ENCODE measurements at places on chromosomes 11 and 22.

DNA sequence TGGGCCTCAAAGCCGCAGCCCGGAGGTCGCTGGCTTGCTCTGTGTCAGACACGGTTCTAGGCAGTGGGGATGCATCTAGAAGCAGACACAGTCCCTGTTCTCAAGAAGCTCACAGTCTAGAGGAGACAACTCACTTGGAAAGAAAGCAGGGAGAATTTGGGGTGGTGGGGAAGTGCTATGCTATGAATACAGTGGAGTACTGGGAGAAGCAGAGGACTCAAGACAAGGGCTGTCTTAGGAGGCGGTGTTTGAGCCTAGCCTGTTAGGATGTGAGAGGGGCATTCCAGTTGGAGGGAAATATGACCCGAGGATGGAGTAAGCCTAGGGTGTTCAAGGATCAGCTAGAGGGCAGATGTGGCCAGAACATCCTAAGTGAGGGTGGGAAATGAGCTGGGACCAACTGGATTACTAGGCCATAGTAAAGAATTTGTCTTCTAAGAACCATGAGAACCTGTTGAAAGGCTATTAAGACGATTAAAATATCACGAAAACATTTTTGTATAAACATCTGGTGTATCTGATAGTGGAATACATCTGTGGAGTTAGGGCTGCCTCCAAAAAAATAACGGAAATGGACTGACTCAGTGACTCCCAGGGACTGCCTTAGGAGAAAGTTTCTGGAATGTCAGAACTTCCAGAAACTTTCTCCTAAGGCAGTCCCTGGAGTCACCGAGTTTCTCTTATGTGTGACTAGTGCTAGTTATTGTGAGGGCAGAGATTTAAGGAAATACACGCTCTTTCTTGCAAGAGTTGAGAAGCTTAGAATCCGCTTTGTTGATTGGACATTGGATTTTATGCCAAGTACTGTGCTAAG is 1.1 kb upstream of the PITPNB start:
- DNase-seq, result peak; percentile 29

DNA sequence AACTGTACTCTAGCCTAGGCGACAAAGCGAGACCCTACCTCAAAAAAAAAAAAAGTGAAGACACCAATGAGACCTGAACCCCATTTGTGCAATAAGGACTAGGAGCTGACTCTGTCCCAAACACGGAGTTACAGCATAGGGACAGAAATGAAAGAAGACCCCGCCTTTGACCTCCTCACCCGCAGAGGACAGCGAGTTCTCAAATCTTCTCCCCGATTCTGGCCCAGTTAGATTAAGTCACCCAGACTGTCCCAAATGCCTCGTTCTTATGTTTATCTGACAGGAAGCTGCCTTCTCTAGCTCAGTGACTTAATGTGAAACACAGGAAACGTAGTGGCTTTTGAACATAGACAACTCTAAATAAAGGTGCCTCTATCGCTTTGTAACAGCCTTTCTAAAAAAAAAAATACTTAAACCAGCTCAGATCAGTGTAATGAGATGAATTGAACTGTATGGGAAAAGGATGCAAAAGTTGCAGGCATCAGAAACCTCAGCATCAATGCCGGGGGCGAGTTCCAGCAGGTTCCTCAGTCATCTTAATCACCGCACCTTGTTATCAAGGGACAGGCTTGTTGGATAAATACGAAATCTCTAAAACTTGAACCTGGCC is 10.6 kb downstream of the MYH9 start:
- DNase-seq, result no peak

DNA sequence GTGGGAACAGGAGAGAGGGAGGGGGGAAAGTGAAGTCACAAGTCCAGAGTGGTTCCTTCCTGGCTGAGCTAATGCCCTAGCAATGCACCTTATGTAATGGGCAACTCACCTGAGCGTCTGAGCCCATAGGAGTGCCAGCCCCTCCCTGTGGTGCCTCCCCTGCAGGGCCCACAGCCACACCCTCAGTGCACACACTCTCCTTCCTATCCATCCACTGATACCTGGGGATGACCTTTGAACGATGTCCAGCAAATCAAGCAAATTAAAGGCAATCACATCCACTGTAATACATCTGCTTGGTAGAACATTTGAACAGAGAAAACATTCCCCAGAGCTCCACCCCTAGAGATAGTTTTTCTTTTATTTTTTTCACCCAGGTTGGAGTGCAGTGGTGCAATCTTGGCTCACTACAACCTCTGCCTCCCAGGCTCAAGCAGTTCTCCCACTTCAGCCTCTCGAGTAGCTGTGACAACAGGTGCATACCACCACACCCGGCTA is 19.6 kb upstream of the MICAL2 start:
- DNase-seq, result no peak

DNA sequence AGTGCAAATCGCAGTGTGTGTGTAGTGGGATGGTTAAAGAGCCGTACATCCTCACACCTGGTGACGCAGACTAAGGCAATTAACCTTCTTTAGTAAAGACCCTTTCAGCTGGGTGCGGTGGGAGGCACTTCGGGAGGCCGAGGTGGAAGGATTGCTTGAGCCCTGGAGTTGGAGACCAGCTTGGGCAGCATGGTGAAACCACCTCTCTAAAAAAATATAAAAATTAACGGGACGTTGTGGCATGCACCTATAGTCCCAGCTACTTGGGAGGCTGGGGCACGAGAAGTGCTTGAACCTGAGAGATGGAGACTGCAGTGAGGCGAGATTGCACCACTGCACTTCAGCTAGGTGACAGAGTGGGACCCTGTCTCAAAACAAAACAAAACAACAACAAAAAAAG is 31.5 kb downstream of the ZBTB16 start:
- no peak for DNase-seq

DNA sequence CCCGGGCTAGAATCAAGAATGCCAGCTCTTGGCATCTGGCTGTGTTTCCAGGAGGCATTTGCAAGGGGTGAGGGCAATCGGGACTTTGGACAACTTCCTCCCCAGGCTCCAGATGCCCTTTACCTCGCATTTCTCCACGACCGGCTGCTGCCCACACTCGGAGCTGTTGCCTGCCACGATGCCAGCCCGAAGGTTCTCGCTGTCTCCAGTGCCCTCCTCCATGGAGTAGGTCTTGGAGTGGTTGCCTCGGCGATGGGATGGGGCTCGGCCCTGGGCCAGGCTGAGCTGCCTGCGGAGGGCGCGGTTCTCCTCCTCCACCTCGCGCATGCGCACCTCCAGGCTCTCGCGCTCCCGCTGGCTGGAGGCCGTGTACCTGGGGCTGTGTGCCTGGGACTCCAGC is 270.0 kb downstream of the LARGE1 start:
- DNase-seq, result no peak

DNA sequence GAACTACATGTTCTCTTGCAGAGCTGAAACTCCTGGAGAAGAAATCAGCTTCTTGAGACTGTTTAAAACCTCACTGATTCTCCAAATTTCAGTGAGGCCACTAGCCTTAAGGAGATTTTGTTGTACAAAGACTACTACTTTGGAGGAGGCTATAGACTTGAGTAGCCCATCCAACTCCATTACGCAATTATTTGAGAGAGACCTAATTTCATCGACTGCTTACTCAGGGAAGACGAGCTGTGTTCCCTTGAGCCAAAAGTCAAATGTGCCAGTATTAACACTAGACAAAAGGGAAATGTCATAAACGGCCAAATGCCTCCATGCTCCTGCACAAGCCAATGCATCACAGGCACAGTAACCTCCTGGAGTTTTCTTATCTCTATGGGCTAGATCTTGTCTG is 182.8 kb upstream of the SESN3 start:
- no peak for DNase-seq

DNA sequence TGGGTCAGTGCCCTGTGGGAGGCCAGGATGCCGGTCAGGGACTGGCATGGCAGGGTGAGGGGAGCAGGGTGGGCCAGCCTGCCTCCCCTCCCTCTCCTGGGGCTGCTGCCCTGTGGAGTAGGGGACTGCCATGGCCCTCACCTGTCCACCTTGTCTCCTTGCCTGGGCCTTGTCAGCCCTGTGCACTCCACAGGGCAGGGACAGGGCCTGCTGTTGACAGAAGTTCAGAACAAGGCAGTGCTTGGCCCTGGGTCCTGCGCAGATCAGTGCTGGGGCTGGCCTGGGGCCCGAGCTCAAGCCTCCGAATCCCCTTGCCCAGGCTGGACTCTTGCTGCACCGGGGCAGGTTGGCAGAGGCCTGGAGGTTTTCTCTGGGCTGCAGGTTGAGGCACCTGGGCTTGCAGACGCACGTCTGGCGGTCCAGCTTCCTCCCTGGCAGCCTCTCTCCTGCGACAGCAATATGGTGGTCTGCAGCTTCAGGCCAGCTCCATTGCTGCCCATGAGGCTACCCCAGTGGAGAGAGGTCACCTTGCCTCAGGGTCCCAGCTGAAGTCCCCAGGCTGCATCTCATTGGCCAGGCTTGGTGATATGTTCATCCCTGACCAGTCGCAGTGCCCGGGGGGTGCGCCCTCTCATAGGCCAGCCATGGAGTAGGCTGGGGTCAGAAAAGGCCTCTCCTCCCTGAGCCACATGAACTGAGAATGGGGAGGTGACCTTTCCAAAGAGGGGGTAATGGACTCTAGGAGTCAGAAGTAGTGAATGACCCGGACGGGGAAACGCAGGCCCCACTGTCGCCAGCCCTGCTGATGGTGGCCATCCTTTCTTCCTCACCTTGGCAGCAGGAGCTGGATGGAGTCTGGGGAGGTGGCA is 21.5 kb upstream of the CHKA start:
- DNase-seq, result no peak

GRCh38 chr22:44273175-44273574 is 39.6 kb downstream of the SHISAL1 start:
- no peak for DNase-seq

DNA sequence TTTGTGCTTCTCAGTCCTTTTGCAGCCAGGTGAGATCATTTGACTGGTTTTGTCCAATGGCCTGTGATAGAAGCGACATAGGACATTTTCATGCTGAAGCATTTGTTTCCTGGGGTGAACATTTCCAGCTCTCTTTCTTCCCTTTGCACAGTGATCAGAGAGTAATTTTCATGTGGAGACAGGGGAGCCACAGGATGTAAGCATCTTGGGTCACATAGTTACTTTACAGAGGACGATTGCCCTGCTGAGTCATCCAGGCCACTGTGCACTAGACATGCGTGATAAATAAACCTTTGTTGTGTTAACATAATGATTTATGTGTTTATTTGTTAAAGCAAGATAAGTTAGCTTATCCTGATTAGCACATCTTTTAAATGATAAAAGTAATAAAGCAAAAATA is 263.5 kb upstream of the CCDC179 start:
- no peak for DNase-seq

DNA sequence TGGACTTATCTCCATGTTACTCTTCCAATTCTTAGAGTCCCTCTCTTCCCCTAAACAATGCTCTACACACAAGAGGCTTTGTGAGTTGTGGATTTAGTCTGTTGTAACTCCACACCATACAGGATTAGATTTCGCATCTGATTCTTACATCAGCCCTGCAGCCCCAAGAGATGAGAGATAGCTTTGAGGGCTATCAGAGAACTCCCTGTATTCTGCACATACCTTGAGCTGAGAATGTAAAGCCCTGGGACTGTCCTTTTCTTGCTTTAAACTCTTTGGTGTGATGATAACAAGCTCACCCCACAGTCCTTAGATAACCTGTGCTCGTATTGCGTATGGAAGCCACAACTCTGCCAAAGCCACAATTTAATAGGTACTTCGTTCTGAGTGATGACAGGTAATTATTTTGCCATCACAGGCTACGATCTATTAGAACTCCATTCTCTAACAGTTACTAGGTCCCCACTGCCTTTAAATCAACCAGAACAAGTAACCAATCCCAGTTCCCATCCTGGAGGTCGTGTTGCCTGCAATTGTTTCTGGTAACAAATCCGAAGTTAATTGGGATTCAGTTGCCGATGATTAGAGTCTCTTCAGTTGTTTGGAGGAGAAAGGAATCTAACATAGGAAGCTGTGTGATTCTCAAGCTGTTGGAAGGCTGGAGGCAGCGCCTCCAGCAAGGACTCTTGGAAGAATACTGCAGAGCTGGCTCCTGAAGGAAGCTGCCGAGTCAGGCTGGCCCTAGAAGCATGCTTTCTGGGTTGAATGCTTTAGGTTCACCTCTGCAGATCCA is 1.3 kb upstream of the PARVG start:
- no peak for DNase-seq

- no peak for DNase-seq
Measured at GRCh38 chr11:84413549-84413948, 1127.4 kb upstream of the CCDC90B start.

DNA sequence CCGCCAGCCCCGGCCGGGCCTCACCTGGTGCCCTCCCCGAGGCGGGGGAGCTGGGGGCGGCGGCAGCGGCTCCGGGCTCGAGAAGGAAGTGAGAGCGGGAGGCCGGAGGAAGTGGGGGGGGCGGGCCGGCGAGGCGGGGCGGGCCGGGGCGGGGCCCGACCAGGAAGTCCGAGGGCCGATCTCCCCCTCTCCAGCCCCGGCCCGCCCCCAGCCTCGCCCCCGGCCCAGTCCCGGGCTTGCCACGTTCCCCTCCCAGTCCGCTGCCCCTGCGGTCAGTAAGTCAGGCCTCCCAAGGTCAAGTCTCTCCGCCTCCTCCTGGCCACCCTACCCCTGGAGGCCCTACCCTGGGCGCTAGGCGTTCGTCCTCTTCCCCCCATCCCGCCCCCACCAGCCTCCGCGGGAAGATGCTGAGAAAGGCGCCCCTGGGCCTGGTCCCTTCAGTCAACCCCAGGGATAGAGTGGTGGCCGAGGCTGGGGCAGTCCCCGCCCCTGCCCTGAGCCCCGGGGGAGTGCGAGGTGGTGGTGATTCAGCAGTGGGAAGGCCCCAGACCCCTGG is at the start of gene RHOG:
RHOG (minus strand) TSS at position 90 of the 556 bp plus-strand sequence. CDS start 12,821 bp downstream, outside the sequence.
- DNase-seq, result peak; percentile 81

DNA sequence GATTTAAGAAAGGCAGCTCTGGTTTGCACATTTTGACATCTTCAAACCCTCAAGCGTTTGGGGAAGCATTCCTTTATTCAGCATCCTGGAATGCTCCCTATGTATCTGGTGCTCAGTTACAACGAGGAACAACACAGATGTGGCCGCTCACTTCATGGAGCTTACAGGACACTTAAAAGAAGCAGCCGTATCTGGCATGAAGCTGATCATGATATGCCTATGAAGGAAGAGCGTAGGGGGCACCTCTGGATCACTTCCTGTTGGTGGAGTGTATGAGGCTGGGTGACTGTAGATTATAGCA is 72.3 kb upstream of the TP53I11 start:
- no peak for DNase-seq

DNA sequence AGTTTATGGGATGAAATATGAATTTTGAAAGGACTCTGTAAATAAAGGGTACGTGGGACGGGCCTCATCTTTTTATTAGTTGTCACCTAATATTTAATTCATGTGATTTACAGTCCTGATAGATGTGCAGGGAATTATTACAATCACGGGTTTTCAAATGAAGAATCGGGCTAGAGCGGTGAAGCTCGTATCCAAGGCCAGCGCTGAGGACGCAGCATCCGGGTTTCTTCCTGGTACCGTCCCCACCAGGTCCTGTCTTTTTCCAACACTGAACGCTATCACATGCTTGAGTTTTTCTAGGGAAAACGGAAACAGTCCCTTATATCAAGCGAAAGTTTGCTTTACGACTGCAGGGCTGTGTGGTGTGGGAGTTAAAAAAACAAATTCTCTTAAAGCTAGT is 787 bp downstream of the SMDT1 start:
- no peak for DNase-seq
